ENCODE measurements at places on chromosomes 16 and 17. TPM values are rescaled to one million over a fixed set of nuclear protein-coding genes. Genes with fewer than 3 reads are reported as not detected.

MYL11 gene
- total RNA-seq, result 0.81 TPM

TBC1D3L gene
- total RNA-seq, result 18.1 TPM

KCNH4 gene
- 0.21 TPM for total RNA-seq

P4HB gene
- total RNA-seq, result 655 TPM

CDH8 gene
- total RNA-seq, result 7.0 TPM

NPIPB6 gene
- 2.2 TPM for total RNA-seq

MYH8 gene
- not detected for total RNA-seq

HIC1 gene
- total RNA-seq, result 53.9 TPM

ELOB gene
- total RNA-seq, result 269 TPM

LDAF1 gene
- total RNA-seq, result 110 TPM

EVI2B gene
- 18.5 TPM for total RNA-seq

FOXN1 gene
- not detected for total RNA-seq

Data from thoracic aorta (tissue), 2 donors.